Central memory CD8-positive, alpha-beta T cell (primary cell): ENCODE measurements at places on chromosomes 16 and 17.

DNA sequence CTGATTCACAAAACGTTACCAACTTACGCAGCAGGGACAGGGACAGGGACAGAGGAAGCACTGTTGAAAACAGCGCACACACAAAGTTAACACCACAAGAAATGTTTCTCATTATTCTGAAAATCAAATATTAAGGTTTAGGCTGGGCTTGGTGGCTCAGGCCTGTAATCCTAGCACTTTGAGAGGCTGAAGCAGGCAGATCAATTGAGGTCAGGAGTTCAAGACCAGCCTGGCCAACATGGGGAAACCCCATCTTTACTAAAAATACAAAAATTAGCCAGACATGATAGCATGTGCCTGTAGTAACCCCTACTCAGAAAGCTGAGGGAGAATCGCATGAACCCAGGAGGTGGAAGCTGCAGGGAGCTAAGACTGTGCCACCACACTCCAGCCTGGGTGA is 4.2 kb downstream of the CYTH1 start:
- DNase-seq, result no peak

- no peak for DNase-seq
These were observed 41.8 kb downstream of the RAB11FIP4 start for GRCh38 chr17:31433091-31433790.

- DNase-seq, result no peak
These were observed 5.4 kb upstream of the TOP2A start for GRCh38 chr17:40422990-40423633.

DNA sequence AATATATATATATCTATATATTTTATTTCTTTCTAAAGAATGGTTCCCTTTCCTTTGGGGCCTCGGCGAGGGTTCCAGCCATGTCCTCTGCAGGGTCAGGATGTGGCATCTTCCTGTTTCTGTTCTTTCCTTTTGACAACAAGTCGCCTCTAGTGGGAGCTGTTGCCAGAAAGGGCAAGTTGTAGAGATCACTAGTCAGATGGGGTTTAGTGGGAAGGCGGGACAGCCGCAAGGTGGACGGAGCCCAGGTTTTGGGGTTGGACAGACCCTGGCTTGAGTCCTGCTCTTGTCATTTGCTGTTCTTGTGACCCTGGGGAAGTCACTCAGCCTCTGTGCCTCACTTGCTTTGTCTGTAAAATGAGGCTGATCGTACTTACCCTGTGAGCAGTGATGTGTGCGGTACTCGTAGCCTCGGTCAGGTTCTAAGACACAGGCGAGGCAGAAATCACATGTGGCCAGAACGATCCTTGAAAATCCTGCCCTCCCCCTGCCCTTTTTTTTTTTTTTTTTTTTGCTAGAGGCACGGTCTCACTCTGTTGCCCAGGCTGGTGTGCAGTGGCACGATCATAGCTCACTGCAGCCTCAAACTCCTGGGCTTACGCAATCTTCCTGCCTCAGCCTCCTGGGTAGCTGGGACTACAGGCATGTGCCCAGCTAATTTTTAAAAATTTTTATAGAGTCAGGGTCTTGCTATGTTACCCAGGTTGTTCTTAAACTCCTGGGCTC is 80.1 kb downstream of the ABCC6 start:
- DNase-seq, result no peak

DNA sequence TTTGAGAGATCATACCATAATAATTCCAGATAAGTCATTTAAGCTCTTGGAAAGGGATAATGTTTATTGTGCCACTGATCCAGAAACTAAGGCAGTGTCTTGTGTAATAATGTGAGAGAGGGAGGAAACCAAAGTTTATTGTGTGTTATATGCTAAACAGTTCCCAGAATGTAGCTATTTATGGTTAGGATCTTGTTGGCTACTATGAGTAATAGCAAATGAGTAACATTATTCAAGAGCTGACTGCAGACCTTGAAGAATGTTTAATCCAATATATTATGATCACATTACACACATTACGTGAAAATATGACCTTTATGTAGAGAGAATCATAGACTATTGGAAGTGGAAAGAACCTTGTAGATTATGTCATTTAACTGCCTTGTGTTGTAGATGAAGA is 139.5 kb downstream of the BCAS3 start:
- DNase-seq, result no peak

GRCh38 chr16:85687651-85688471 is 893 bp downstream of the GINS2 start:
- DNase-seq, result no peak

GRCh38 chr16:12318661-12319427 is 342.3 kb downstream of the SNX29 start:
- no peak for DNase-seq

GRCh38 chr17:44761932-44762810 is 3.4 kb downstream of the ADAM11 start:
- no peak for DNase-seq

GRCh38 chr17:38621538-38621937 is 15.8 kb upstream of the SRCIN1 start:
- DNase-seq, result no peak

- DNase-seq, result no peak
These were observed 9.2 kb downstream of the CHD3 start for GRCh38 chr17:7897773-7898172.

DNA sequence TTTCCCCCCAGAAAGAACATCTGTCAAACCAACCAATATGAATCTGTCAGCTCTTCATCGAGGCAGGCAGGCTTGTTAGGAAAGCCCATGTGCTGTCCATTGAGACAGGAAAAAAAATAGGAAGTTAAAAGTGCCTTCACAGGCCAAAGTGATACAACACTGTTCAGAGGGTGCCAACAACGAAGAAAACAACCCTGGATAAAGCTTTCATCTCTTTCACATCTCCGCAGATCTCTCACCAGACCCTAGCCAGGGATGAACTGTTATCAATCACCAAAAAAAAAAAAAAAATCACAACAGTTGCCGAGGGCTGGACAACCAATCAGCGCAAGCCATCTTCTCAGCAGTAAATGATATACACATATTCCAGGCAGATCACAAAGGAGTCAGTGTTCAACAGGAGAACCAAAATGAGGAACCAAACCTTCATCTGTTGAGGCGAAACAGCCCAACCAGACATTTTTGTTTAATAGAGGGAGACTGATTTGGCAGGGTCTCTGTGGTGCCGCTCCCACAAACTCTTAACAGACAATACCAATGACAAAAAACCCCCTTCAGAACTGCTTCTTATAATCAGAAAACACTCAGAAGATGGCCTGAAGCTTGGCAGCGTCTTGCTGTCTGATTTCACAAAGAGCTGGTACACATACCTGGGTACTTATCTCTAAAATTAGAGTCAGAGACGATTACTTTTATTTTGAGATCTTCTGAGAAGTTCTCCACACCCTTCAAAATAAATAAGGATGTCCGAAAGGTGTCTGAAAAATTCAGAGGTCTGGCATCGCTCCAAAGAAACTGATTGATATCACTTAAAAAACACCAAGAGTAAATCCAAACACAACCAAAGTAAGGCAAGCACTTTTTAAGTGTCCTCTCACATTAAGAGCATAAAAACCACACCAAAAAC is 1.8 kb downstream of the MAP3K14 start:
- no peak for DNase-seq

GRCh38 chr16:10892782-10893318 is 15.8 kb downstream of the CIITA start:
- DNase-seq, result no peak

DNA sequence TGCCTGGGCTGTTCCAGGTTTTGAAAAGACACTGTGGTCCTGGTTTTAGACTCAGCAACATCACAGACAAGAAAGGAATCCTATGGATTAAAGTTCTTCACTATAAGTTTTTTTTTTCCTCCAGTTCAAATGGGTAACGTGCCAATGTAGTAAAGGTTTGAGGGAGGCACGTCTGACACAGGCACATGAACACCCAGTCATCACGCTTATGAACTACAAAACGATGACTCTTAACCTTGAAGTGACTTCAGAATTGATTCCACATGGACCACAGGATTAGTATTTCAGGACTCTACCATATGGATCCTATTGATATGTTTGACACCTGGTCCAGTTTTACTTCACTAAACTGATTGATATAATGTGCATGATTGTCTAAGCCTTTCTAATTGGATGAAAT is 2.3 kb downstream of the PRMT7 start:
- no peak for DNase-seq

- peak; percentile 77 for DNase-seq
These were observed 6.7 kb downstream of the RHBDF1 start for GRCh38 chr16:65745-66144.

DNA sequence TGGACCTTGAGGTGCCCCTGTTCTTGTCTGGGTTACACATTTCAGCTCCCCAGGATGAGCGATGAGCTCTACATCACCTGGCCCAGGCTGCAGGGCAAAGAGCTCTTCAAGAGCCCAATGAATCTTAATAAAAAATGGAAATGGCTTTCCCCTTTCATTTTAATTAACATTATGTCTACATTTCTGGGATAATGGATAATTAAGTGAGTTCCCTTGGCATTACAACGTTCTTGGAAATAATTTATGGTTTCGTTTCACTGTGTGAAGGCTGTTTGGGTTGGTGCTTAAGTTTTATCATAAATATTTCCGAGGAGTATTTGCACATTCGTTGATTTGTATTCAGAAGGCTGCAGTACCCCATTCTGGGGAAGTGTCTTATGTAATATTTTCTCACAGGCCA is 678.3 kb upstream of the EEF2KMT start:
- DNase-seq, result no peak

DNA sequence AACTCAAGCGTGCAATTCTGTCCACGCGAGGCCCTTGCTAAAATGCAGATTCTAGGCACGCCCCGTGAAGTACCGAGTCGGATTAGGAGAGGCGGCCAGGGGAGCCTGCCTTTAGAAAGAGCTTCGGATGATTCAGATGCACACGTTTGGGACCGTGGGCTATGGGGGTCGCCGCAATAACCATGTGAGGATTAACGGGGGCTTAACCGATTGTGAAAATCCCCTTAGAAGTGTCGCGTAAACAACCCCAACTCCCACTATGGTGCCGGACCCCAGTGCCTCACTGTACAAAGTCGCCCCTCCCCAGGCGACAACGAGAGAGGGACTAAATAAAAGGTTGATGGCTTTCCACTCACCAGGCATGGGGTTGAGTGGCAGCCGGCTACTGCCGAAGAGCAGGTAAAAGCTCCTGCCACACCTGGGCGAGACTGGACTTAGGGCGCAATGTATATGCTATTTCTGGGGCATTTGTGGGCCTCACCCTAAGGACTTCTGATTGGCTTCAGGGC is 635 bp upstream of the SP2 start:
- no peak for DNase-seq

DNA sequence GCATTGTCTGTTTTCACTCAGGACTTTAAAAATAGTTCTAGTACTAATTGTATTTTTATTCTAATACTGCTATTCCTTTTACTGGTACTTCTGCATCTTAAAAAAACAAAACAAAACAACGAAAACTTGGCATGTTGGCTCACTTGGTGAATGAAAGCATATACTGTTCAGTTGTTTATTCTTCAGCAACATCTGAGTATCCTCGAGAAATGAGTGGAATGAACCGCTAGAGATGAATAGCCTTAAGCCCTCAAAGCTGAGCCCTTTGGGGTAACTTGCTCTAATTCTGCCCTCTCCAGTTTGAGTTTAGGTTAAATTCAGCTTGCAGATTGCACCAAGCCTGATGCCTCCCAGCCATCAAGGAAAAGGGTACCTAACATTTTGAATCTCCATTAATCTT is 126.5 kb downstream of the WWOX start:
- no peak for DNase-seq

DNA sequence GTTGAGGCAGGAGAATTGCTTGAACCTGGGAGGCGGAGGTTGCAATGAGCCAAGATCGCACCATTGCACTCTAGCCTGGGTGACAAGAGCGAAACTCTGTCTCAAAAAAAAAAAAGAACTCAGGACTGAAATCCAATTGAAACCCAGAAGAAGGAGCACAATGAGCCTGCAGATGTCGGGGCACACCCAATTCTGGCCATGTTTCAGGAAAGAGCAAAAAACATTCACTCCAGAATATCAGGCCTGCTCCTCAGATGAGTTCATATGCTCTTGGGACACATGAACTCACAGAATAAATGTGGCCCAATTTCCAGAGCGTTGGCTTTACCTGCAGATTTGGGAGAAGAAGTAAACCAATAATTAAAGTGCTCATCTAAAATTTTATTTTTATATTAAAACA is 3.0 kb upstream of the CMTM2 start:
- DNase-seq, result no peak

GRCh38 chr17:59465949-59466307 is 99.5 kb upstream of the DHX40 start:
- DNase-seq, result no peak

GRCh38 chr17:9370467-9370866 is 205.2 kb downstream of the STX8 start:
- no peak for DNase-seq

GRCh38 chr17:32732900-32733299 is 144.0 kb downstream of the MYO1D start:
- no peak for DNase-seq

- DNase-seq, result no peak
These were observed 111.7 kb downstream of the TANGO6 start for GRCh38 chr16:68954911-68955635.

DNA sequence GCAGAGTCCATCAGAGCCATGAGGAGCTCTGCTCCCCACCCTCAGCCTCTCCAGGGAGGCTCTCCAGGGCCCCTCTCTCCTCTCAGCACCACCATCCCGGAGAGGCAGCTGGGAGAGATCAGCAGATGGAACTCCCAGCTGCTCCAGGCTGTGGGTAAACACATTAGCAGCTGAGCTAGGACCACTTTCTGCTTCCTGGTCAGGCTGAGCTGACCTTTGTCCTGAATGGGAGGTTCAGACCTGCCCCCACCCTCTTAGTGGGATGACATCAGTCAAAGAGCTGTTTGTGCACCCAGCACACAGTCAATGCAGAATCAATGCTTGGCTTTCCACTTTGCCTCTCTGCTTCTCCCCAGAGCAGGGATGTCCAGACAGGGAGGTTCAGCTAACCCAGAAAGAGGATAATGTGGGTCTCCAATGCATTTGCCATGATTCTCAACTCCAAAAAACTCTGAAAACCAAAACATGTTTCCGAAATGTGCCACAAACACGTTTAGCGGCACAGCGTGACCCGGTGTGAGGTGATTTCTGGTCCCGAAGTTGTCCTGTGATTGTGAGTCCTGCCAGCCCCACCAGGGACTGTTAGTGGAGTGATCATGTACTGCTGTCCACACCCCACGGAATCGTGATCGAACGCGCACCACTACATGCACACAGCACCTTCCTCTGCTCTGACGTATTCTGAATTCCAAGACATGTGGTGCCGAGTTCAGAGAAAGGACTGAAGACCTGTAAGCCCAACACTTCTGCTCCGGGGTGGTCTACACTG is 6.7 kb downstream of the GPR142 start:
- DNase-seq, result no peak

- DNase-seq, result no peak
These were observed 91.4 kb upstream of the CCL2 start for GRCh38 chr17:34163646-34164045.

GRCh38 chr17:4956493-4957061 is 5.7 kb downstream of the ENO3 start:
- no peak for DNase-seq
